HCT116 (cell line): ENCODE measurements at places on chromosomes 16 and 17. TPM values are rescaled to one million over a fixed set of nuclear protein-coding genes. Genes with fewer than 3 reads are reported as not detected.
A peak's percentile ranks its signal among the peaks of the same experiment; 100 is the strongest.

GRCh38 chr17:72985882-72986720, 106.4 kb downstream of the SLC39A11 start:
- DNase-seq, result peak; percentile 70

GRCh38 chr16:85360323-85361277, 248.3 kb upstream of the CIBAR2 start:
- no peak for DNase-seq

DNA sequence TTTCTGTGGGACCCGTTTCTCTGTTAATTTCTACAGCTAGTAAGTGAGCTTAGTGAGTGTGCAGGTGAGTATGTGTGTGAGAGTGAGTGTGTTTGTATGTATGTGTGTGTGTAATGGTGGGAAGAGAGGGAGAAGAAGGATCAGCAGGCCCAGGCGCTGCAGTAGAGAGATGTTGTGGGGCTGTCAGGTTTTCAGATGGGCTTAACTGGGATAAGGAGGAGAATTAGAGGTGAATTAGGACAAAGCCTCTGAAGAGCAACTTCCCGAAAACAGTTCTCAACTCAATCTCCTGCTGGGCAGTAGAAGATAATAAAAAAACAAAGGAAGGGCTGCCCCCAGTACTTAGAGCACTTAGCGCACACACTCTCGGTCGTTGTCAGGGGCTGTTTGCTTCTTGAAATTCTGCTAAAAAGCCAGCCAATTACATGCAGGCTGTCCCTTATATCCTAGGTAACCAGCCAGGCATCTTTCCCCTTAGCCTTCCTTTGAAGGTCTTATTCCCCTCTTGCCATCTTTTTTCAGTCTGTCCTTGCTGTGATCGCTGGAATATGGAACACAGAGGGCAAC, 63.4 kb downstream of the CLEC16A start:
- DNase-seq, result no peak

GRCh38 chr17:66947311-66947710, 17.2 kb upstream of the CACNG4 start:
- no peak for DNase-seq

GRCh38 chr16:13099822-13100221, 198.4 kb downstream of the SHISA9 start:
- DNase-seq, result no peak

DNA sequence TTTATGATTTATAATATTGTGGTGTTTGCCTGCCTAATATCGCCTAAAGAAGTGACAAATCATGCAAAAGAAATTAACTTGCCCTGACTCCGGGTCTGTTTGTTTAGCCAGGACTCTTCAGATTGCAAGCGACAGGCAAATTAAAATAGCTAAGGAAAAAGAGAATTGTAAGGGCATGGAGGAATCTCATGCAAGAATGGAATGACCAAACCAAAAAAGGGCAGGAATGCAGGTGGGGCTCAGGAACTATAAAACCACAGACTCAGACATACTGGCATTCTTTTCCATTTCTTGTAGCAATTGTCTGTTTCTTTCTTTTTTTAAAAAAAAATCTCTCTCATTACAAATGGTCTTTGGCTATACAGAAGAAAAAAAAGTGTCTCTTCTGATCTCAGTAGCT, 188.1 kb upstream of the XYLT1 start:
- DNase-seq, result no peak

GRCh38 chr17:8703001-8703400, 41.6 kb downstream of the CCDC42 start:
- DNase-seq, result no peak

GRCh38 chr17:17043461-17044271, 1.4 kb downstream of the MPRIP start:
- DNase-seq, result no peak

Gene CDRT15
- total RNA-seq, result not detected

Gene CBX2
- total RNA-seq, result 28.3 TPM

Gene GDPD1
- 13.7 TPM for total RNA-seq

Gene MFAP4
- 0.52 TPM for total RNA-seq

Gene MEOX1
- not detected for total RNA-seq

Gene CDYL2
- total RNA-seq, result 0.10 TPM

Gene PAM16
- total RNA-seq, result 102 TPM

Gene METRN
- 193 TPM for total RNA-seq

Gene OR3A3
- not detected for total RNA-seq

Gene GUCY2D
- total RNA-seq, result 1.4 TPM
